Smooth muscle cell of the coronary artery (primary cell): ENCODE measurements at places on chromosomes 11 and 22. TPM values are rescaled to one million over a fixed set of nuclear protein-coding genes. Genes with fewer than 3 reads are reported as not detected.

The TRIM64C gene
- 0.08 TPM in 1 of 2 replicates, not detected in the other for total RNA-seq

The AGBL2 gene
- total RNA-seq, result 0.15 and 0.70 TPM in 2 replicates

The RBMXL2 gene
- 0.08 TPM in 1 of 2 replicates, not detected in the other for total RNA-seq

The PATE2 gene
- total RNA-seq, result 0.15 TPM in 1 of 2 replicates, not detected in the other
